Stimulated activated CD8-positive, alpha-beta memory T cell treated with anti-CD3 and anti-CD28 coated beads, Interleukin-4, amount 100 ng/mL, for 1 hour (primary cell): ENCODE measurements at places on chromosomes 1 and 21.

DNA sequence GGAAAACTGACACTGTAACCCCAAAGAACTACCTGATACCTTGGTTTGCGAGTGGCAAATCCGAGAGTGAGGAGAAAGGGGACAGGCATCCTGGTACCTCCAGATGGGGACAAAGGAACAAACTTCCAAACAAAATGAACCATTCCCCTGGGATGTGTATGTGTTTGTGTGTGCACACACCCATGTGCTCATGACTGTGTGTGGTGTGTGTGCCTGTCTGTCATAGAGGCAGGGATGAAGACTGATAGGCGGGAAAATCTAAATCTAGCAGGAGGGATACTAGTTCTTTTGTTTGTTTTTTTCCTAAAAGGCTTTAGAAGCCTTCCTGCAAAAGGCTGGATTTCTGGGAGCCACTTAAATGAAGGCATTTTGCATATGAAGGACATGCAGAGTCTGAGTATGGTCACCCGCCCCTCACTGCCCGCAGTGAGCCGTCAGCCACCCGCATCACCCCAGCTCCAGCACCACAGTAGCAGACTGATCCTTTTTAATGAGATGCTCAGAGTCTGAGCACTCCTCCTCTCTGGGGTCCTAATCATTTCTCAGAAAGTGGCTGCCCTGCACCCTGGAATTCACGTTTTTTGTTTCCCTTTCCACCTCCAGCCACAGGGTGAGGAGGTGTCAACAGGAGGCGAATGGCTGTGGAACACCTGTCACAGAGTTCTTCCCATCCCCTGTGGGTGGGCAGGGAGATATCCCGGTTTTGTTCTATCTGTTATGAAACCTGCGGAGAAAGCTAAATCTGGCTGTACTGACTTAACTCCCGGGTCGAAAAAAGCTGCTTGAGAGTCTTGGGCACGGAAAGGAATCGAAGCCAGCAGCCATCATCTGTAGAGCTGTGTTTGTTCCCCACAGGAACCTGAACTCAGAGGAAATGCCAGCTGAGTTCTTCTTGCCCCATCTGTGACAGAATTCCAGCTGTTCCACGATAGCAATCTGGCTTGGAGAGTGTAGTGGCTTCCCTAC is 34.9 kb downstream of the UTP25 start:
- DNase-seq = no peak

DNA sequence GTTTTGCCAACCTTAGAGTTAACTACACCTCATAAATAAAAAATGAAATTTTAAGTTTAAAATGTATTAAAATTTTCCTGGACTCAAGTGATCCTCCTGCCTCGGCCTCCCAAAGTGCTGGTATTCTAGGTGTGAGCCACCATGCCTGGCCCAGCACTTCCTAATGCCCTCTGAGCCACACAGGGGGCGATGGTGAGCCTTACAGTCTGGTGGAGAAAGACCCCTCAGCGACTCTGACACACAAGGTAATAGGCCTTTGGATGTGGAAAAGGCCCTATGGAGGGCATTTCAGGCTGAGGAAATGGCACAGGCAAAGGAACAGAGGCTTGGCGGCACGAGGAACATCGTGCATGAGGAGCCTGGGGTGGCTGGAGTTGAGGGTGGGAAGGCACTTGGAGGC is 6.7 kb downstream of the CITED4 start:
- DNase-seq = no peak

GRCh38 chr1:1042835-1043234 is 22.9 kb downstream of the AGRN start:
- no peak for DNase-seq

DNA sequence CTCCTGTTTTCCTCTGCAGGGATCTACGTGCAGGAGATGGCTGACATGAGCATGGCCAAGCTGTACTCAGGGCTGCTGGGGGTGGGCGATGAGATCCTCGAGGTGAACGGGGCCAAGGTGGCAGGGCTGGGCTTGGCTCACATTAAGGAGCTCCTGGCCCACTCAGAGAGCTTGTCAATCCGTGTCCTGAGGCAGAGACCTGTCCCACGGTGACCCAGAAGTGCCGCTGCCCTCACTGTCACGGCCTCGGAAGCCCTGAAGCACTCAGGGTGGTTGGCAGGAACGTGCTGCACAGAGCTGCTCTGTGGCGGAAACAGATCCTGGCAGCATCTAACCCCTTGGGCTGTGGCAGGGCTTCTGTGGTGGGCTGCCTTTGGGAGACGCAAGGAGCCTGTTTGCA is 37.6 kb downstream of the KIAA1614 start:
- no peak for DNase-seq

GRCh38 chr21:36542312-36543101 is 62.6 kb upstream of the CLDN14 start:
- DNase-seq = no peak

DNA sequence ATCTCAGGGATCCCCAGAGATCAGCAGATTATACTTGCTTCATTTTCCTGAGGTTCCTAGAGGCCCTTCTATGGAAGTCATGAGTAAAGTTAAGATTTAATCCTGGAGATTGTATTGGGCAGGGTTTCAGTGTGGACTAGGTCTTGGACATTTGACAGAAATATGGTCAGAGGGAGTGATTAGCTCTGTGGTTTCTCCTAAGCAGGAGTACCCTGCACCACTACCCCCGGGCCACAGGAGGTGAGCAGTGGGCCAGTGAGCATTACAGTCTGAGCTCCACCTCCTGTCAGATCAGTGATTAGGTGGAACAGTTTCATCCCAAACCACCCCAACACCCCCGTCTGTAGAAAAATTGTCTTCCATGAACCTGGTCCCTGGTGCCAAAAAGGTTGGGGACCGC is 43.2 kb downstream of the PHACTR4 start:
- no peak for DNase-seq

- DNase-seq = no peak
Observed at GRCh38 chr1:63343922-63344321, 21.6 kb downstream of the FOXD3 start.

GRCh38 chr1:94648225-94649007 is 106.9 kb upstream of the F3 start:
- no peak for DNase-seq

GRCh38 chr1:234616644-234617043 is 6.7 kb upstream of the IRF2BP2 start:
- DNase-seq = no peak

DNA sequence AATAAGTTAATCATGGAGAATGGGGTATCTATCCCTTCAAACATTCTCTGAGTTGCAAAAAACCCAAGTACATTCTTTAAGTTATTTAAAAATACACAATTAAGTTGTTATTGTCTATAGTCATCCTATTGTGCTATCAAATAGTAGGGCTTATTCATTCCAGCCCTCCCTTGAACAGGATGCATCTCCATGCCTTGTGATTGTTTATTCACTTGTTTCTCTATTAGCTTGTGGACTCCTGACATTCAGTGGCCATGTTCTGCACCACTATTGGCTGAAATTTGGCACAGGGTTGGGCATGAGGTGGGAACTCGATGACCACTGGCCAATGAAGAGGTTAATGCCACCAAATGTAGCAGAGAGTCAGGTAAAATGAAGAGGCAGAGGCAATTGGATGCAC is 272.8 kb downstream of the TNR start:
- DNase-seq = no peak

GRCh38 chr1:107820801-107821200 is 144.2 kb downstream of the VAV3 start:
- no peak for DNase-seq

DNA sequence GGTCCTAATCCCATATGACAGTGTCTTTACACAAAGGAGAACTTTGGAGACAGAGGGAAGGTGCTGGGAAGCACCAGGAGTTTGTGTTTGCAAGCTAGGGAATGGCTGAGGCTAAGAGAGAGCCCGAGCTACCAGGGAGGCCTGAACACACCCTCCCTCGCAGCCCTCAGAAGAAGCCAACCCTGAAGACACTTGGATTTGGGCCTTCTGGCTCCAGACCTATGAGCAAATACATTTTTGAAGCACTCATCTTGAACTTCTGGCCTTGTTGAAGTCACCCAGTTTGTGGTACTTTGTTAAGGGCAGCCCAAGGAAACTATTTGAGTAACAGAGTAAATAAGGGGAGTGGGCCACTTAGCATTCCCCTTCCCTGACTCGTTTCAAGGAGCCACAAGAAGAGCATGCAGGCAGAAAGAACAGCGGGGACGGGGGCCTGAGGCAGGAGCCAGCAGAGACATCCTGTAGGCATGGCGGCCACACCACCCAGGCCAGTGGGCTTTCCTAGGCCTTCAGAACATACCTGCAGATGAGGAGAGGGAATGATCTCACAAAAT is 13.2 kb upstream of the QSOX1 start:
- no peak for DNase-seq

DNA sequence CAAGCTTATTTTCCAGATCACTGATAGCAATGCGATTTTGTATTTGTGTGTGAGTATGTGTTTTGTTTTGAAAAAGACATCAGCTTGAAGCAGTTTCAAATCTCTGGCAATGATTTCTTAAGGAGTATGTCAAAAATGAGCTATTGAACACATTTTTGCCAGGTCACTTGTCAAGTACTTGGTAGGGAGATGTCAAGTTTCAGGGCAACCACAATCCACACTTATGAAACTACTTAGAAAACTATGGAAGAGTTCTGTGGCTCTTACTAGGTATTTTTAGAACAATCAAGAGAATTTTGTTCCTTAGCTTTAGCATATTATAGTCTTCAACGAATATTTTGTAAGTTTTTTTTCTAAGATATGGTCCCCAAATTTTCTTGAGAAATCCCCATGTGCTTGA is 318.8 kb upstream of the ZRANB2 start:
- DNase-seq = no peak

DNA sequence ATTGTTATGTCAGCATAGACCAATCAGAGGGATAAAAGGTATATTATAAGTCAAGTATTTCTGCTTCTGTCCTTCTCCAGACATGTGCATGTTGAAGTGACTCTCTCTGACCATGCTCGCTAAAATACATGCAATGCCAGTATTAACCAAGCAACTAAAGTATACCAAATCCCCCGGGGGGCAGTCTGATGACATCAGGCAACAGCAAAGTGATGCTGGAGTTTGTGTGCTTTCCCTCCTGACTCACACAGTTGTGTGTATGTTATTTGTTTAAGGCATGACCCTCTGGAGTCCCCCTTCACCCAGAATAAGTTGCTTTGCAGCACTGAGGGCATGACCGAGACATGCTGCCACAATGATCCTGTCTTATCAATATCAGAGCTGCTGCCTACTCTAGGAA is 2.1 kb downstream of the BRINP2 start:
- DNase-seq = no peak

- no peak for DNase-seq
Observed at GRCh38 chr1:8477166-8477982, 159.5 kb downstream of the SLC45A1 start.

DNA sequence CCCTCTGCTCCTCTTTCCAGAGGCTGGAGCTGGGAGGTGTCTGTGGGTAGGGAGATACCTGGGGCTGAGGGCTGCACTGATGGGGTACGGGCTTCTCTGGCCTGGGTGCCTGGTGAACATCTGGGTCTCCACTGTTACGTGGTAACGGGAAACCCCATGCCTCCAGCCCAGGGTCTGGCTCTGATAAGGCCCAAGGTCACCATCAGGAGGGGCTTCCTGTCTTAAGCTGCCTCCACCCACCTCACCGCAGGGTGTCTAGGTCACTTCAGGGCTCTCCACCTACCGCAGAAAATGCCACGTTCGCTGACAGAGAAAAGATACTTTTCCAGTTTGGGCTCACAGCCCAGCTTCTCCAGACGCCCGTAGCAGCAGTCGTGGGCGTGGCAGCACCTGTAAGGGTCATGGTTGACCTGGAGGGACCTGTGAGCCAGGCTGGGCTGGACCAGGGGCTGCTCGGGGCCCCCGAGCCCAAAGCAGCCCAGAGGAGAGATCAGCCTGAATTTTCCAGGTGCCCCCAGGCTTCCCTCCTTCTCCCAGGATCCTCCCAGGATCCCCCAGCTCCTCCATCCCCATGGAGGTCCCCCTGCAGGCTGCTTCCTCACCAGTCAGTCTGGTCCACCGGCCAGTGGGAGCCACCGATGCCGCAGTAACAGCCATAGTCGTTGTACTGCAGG is 1.3 kb downstream of the PLA2G2E start:
- no peak for DNase-seq

- no peak for DNase-seq
Observed at GRCh38 chr1:53644909-53645689, 93.9 kb downstream of the GLIS1 start.

- DNase-seq = no peak
Observed at GRCh38 chr1:26320896-26321295, 3.1 kb downstream of the CD52 start.

- DNase-seq = no peak
Observed at GRCh38 chr1:23865543-23865930, 2.6 kb downstream of the FUCA1 start.

DNA sequence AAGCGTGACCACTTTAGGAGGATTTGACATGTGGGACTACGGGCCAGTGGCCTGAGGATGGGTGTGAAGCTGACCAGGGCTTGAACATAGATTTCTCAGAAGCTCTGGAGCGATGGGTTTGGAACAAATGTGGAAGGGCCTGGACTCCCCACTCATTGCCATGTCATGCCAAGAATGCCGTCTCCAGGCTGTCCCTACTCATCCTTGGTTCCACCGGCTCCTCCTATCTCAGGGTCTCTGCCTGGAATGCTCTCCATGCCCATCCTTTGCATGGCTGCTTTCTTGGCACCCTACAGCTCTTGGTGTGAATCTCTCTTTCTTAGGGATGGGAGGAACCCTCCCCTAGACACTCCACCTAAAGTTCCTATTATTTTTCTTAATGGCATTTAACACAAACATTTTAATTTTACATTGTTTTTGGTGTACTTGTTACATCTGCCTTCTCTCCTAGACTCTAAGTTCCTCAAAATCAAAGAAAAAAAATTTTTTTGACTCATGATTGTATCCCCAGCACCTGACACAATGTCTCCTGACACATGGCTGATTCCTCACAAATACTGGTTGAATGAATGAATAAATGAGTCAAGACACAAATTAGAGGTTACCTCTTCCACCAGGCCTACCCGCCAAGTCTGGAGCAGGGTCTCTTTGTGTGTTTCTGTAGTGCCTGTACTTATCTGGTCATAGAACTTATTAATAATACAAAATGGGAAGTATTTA is 114.5 kb downstream of the OMA1 start:
- no peak for DNase-seq

DNA sequence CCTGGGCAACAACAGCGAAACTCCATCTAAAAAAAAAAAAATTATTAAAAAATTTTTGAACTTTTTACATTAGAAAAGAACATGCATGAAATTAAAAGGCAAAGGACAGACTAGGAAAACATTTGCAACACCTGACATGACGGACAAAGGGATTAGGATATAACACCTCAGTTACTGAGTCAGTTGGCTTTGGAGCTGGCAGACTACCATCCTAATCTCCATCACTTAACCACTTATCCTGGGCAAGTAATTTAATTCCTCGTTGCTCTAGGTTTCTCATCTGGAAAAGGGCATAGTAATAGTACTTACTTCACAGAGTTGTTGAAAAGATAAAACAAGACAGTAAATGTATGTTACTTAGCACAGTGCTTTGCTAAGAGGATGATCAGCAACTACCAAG is 11.9 kb downstream of the HECTD3 start:
- no peak for DNase-seq
